Fibroblast of skin of scalp (primary cell): ENCODE measurements at places on chromosomes 7 and 10.
A peak's percentile ranks its signal among the peaks of the same experiment; 100 is the strongest.

DNA sequence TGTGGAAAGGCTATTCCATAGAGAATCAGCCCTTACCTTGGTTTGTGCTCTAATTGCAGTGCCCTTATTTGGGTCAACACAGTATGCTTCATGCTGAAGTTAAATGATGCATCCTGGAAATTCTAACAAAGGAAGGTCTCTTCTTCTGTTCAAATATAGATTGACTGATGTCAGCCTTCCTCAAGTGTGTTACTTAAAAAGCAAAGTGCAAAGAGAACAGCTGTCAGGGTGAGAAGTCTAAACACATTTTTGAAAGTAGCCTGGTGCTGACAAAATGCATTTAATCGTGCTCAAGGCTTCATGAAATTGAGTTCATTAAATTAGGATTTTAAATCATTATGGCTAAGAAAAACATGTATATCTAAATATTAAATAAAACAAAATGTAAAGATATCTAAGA, 19.5 kb downstream of the AGR2 start:
- DNase-seq: no peak

DNA sequence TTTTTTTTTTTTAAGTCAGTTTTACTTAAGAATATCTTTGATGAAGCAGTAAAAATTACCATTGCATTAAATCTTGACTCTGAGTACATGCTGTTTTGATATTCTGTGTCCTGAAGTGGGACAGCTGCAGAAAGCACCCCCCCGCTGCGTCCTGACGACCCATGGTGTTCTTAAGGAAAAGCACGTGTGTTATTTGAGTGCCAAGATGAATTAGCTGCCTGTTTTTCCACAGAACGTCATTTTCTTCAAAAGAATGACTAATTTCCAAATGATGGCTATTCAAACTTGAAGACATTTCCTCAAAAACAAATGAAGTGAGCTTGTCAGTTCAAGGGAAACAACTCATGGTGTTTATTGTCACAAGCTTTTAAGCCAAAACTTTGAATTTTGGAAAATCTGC, 45.9 kb downstream of the CREM start:
- DNase-seq: peak; percentile 64

DNA sequence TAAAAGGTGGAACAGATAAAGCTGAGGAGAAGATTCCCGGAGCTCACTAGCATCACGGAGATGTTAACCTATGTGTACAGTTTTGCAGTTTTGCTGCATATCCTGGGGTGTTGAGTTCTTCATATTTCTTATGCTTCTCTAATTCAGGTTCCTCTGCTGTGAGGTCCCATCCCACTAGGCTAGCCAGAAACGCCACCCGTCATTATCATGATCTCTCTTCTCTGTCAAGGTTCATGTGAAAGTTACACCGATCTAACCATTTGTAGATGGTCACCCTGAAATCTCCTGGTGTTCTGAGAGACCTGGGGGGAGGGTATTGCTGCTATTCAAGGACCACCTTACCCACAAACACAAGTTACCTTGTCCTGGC, 136.3 kb downstream of the CCDC71L start:
- DNase-seq: no peak

DNA sequence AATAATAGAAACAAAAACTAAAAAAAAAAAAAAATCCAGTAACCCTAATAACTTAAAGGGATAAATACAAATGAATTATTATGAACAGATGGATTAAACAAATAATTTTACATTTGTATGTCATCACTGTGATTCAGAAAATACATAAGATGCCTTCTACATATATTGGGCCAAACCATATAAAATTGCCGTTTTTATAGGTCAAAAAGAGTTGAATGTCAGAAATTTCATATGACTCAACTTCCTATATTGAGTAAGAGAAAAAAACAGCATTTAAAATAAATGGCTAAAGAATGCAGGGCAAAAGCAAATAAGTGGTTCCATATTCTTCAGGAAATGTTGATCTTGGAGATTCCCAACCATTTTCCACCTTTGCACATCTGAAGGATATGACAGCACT, 9.4 kb downstream of the SLC35B4 start:
- peak; percentile 57 for DNase-seq

DNA sequence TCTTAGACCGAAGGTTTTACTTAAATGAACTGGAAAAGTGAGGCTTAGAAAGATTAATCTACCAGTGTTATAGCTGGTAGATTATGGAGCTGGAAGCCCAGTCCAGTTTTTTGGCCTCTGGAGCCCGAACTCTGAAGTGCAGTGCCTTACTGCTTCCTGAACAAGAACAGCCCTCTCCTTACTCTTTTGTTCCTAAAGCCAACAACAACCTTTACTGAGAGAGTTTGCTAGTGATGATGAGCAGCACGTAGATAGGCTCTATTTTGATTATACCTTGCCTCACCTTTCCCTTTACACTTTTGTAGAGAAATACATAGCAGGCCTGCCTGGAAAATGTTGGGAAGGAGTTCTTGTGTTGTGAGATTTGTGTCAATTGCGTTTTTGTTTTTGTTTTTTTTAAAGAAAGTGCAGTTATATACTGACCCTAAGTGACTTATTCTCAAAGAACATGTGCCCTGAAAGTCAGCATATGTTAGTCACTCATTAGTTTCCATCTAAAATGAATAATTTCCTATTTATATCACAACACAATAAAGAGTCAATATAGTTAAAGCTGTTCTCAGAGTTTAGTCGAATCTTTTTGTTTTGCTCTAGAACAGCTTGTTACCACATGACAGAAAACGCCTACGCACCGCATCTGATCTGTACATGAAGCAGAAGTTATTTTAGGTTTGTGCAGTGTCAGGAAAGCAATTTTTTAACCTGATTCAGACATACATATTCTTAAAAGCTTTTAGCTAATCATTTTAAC, 33.0 kb downstream of the PLEKHA1 start:
- no peak for DNase-seq

- DNase-seq: no peak
These were observed 1053.4 kb upstream of the AUTS2 start for GRCh38 chr7:68544851-68545250.

GRCh38 chr10:18545621-18546305, 105.6 kb downstream of the NSUN6 start:
- peak; percentile 53 for DNase-seq

DNA sequence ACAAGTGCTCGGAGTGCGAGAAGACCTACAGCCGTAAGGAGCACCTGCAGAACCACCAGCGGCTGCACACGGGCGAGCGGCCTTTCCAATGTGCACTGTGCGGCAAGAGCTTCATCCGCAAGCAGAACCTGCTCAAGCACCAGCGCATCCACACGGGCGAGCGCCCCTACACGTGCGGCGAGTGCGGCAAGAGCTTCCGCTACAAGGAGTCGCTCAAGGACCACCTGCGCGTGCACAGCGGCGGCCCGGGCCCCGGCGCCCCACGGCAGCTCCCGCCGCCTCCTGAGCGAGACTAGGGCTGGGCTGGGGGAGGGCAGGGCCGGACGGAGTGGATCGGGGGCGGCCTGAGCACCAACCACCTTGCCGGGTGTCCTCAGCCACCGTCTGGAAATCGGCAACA, 15.1 kb upstream of the ZNF212 start:
- no peak for DNase-seq

DNA sequence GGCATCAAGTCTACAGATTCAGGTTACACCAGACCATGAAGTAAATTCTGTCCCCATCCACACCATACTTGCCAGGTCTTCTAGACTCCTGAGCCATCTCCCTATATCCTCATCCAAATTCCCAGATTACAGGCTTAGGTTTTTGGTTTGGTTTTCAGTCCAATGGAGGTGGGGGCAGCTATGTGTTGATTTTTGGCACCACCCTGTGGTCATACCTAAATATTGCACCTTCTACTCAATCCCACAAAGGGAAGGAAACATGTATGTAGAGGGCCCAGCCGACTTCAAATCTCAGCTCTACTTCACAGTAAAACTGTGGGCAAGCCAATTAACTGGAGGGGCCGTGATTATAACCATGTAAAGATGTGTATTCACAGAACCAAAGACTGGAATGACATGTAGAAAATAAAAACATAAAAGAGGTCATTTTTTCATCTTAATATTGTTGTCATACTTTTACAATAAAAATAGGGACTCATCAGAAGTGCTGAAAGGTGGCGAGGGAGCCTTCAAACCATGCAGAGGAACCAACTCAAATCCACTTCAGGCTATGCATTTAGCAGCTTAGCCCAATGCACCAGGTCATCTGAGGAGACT, 19.8 kb downstream of the ERCC6 start:
- DNase-seq: peak; percentile 54

GRCh38 chr10:102752934-102753664, 9.4 kb downstream of the WBP1L start:
- peak; percentile 87 for DNase-seq

GRCh38 chr10:69246036-69246435, 25.9 kb downstream of the HKDC1 start:
- no peak for DNase-seq

DNA sequence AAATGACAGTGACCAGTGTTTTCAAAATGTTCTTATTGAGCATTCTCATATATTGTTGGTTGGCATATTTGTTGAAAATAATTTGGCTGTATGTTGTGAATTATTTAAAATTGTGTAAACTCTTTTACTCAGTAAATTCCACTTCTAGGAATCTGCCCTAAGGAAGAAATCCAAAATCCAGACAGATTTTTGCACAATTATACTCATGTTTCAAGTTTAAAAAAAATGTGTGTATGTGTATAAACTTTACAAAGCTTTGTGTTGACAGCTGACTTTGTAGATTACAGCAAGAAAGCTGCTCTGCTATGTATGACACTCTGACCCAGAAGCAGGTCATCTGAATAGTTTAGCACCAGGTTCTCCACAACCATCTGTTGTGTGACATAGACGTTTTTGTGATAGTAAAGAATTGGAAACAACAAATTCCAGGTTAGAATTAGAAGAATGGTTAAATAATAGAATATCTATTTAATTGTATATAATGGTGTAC, 21.6 kb downstream of the KIFBP start:
- DNase-seq: no peak

GRCh38 chr7:26367219-26367711, 75.6 kb downstream of the SNX10 start:
- no peak for DNase-seq

DNA sequence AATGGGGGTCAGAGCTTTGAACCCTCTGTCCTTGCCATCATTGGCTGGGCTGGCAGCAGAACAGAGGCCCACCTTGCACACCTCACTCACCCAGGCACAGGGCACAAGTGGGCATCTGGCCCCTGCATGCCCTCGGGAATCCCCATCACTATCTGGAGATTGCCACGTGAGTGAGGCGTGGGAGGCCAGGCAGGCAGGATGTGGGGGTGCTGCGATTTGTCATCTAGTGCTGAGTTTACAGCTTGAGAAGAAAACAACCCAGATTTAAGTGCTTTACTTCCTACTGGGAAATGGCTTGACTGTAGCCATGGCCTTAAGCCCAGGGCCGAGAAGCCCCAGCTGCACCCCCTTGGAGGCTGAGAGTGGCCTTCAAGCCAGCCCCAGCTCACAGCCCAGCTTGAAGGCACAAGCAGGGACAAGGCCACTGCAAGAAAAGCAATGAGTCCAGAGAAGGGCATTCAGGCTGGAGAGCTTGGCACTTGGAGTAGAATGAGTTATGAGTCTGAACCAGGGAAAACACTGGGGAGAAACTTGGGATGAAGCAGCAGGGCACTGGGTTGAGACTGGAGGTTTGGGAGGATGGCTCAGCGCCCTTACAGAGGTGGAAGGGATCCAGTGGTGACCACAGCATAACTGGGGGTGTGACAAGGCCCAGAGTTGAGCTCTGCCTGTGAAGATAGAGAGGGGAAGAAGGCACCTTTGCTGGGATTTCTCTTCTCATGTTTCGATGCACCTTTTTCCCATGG, 123.0 kb downstream of the CXCL12 start:
- DNase-seq: no peak

DNA sequence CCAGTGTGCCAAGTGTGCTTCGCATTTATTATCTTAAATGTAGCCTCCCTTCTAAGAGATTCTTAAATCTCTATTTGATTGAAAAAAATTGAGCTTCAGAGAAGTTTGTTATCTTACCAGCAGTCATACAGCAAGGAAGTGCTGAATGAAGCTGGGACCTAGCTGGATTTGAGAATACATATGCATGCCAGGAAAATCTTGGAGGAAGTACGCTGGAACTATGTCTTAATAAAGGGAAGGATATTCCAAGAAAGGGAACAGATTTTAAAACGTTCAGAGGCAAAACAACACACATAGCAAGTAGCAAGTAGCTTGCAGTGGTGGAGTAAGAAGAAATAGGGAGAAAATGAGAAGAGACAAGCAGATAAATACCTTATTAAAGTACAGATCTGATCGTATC, 1.5 kb downstream of the CFAP70 start:
- no peak for DNase-seq

- no peak for DNase-seq
These were observed 30.6 kb downstream of the RASGEF1A start for GRCh38 chr10:43236176-43236850.

GRCh38 chr7:40299097-40299496, 164.3 kb downstream of the SUGCT start:
- peak; percentile 84 for DNase-seq

- no peak for DNase-seq
These were observed 48.2 kb downstream of the CUBN start for GRCh38 chr10:17081431-17081830.

GRCh38 chr10:115653473-115653872, 560.3 kb downstream of the ATRNL1 start:
- DNase-seq: no peak

- DNase-seq: no peak
These were observed 25.1 kb upstream of the FAM20C start for GRCh38 chr7:167090-167855.

DNA sequence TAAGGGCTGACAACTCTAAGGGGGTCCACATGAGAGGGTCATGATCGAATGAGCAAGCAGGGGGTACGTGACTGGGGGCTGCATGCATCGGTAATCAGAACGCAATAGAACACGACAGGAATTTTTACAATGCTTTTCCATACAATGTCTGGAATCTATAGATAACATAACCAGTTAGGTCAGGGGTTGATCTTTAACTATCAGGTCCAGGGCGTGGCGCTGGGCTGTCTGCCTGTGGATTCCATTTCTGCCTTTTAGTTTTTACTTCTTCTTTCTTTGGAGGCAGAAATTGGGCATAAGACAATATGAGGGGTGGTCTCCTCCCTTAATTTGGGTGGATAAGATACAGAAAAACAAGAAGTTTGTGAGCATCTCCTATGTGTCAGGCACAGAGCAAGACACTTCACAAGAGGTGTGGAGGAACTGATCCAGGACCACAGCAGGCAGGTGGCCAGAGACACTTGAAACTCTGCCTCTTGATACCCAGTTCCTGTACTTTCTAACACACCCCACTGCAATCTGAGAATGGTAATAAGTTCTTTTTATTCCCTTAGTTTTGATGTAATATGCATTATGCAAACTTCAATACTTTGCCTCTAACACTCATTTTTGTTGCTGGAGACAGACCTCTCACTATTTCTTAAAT, 18.0 kb upstream of the MRLN start:
- DNase-seq: no peak

GRCh38 chr10:129725482-129725881, 238.6 kb downstream of the EBF3 start:
- no peak for DNase-seq

- DNase-seq: no peak
These were observed 11.0 kb downstream of the NXPH1 start for GRCh38 chr7:8444468-8444769.

DNA sequence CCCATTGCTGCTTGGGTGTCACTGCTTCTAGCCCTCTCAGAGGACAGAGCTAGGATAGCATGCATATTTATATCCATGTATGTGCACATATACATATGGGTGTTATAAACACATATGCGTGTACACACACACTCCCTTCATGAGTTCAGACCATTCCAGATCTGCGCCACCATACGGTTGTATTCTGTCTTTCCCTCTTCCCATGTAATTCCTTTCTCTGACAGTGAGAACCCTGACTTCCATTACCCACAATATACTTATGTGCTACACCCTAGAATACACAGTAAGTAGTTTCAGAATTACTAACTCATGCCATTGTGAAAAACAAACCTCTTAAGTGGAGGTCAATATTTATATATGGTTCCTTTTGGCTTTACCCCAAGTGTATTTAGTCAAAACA, 116.6 kb upstream of the SAMD8 start:
- DNase-seq: no peak
